Nephron progenitor cell (in vitro differentiated cells): ENCODE measurements at places on chromosomes 2 and 18.

GRCh38 chr2:26974352-26974751 lies 3.9 kb downstream of the MAPRE3 start:
- DNase-seq: no peak

- DNase-seq: no peak
Observed at GRCh38 chr2:65476778-65477177, 44.4 kb upstream of the SPRED2 start.

GRCh38 chr18:7562491-7562890 lies 4.6 kb upstream of the PTPRM start:
- DNase-seq: no peak

DNA sequence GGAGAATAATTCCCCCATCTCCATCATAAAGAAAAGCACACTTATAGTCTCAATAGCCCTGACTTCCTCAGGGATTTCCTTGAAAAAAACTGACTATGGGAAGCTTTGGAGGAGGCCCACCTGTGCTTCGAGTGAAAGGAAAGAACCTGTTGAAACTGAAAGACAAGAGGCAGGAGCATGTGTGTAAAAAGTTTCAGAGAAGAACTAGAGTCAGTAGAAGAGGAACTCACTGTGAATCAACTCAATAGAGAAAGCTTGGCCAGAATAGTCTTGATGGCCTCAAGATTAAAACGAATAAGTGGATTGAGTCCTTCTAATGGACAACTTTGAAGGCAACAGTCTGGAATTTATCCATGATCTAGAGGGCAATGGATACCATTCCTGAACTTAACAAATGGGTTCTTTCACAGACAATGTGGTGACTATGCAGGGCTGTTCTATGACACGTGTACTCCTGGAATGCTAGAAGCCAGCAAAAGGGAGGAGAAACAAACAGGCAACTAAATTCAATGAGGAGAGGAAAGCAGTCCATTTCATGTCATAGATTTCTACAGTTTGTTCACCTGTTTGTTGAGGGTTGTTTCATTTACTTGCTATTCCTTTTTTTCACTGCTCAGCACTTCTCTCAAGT lies 442.3 kb downstream of the GRB14 start:
- DNase-seq: no peak

DNA sequence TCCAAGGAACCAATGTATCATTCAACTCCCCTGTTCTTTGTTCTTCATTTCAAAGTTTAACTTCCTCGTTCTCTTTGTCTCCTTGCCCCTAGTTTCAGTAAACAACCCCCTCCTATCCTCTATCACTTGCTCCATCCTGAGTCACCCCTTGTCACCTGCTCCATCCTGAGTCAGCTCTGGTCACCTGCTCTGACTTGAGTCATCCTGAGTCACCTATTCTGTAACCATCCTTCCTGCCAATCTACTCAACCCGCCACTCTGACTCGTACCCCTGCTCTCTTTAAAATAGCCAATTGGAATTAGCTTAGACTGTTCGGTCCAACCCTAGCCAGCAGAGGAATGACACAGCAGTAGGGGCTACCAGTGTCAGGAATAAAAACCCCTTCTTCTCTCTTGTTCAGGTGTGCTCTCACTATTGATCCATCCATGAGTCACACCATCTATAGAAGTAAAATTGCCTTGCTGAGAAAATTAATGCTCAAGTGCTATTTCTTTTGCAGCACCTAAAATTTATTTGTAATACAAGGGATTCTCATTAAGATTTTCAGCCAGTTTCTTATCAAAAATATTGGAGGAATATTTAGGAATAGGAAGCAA lies 326.8 kb downstream of the AKAIN1 start:
- DNase-seq: no peak
